ENCODE measurements at places on chromosomes 1 and 21.

DNA sequence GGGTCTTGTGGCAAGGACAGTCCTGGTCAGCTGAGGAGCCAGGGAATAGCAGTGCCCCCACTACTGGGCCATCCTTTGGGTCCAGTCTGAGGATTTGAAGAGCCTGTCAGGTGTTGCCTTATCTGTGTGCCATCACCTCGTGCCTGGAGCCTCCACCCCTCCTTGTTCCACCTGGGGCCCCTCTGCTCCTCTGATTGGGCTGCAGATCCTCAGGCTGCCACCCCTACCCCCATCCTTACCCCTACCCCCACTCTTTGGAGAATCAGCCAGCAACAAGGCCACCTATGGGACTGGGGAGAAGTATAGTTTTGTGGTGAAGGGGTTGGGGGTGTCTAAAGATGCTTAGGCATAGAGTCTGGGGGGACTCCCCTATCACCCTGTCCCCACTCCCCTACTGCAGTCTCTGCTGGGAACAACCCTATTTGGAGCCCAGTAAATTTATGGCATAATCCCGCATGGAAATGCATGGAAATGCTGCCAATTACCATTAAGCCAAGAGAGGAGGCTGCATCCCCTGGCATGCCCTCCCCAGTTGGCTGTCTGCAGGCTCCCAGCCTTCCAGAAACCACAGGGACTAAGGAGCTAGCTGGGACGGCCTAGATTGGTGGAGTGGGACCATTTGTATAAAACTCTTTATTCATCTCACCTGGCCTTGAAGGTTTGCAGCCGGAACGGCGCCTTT, 142.7 kb upstream of the CSF3R start:
- no peak for DNase-seq

DNA sequence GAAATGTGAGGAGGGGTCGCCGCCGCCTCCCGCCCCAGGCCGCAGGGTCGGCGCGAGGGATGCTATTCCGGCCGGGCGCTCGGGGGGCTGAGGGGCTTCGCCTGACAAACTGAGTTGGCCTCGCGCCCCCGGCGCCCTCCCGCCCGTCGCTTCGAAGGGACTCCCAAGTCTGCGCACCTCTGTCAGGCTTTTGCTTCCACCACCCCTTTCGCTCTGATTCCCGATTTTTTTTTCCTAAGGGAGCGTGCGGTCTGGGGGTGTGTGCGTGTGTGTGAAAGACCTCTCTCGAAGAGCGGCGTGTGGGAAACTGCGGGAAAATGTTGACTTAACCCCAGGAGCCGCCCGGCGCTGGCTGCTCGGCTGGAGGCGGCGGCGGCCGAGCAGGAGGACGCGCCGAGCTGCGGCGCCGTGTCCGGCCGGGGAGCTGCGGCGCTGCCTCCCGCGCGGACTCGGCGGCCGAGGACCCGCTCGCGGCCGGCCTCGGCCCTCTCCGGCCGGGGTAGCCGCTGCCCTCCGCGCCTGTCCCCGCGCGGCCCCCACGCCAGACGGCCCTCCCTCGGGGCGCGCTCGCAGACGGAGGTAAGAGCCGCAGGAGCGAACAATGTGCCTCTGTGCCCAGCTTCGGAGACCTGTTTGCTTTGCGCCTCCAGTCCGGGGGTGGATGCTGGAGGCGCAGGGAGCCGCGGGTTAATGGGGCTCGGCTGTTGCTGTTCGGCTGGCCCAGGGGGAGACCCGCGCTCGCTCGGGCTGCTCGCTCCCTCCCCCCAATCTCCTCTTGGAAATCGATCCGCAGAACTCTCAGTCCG, 1.1 kb downstream of the ADGRL2 start:
- DNase-seq: no peak

DNA sequence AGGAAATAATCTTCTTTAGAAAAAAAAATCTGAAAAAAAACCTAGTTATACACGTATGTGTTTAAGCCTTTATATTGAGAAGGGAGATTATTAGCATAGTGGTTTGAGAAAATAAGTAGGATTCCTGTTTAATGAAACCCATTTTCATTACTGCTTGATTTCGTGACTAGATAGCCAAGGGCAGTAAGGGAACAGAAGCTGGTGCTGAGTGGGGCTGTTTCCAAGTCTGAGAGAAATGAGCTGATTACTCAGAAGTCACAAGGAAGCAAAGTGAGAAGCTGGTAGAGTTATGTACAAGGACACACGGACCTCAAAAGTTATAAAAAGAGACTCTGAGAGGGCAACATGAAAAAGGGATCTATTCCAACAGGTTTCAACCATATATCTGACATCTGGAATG, 256.5 kb downstream of the TTLL7 start:
- no peak for DNase-seq

DNA sequence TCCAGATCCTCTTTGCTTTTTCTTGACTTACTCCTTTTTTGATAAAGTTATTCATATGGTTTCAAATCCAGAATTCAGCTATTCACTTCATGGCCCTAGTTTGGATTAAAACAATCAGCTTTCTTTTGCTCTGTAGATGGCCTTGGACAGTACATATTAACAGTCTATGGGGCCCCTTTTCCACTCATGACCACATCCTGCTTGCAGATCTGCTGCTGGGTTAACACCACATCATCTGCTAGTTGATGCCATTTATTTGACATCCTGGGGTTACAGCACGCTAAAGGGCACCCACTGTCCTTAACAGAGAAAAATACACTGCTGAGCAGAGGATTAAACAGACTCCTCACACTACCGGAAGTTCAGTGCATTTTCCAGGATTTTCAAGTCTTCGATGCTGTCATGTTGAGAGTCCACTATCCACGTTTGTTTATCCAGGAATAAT, 941 bp upstream of the IFI16 start:
- no peak for DNase-seq

DNA sequence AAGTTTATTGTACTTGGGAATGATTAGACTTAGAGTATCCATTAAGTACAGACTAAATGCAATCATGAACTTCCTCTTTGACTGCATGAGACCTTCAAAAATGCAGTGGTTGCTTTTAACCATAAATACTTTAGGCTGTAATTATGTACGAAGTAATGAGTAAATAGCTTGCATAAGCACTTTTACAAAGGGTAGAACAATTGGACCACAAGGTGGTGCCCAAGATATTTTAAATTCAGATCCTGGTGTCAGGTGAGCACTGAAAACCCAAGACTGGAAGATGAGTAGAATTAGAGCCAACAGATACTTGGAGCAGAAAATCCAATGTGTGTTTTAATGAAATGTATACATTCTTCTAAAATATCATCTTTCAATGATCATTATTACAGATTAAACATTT, 43.4 kb upstream of the RHOU start:
- no peak for DNase-seq

DNA sequence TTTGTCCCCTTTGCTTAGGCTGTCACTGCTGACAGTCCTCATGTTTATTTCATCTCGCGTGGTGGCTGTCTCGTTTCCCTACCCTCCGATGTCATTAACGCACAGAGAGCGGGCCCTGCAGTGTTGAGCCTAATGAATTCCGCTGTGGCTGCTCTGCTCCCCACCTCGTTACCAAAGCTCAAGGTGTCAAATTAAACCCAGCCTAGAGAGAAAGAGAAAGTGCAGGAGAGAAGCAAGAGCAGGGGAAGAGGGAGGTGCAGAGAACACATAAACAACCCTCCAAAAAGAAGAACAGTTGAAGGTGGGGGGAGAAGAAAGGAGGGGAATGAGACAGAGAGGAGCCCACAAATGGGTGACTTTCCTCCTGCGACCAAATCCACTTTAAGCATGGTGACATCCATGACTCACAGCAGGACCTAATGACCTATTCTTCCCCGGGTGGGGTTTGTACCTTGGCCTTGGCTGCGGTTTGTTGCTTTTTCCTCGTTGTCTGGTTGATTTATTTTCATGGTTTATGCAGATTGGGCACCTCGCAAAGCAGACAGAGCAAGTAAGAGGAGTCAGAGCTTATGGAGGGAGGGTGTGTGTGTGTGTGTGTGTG, 92.5 kb downstream of the PBX1 start:
- no peak for DNase-seq

Measured in esophagus squamous epithelium (tissue), 5 donors.